ENCODE measurements at places on chromosomes 7 and 10.

GRCh38 chr7:143381427-143382125, 431 bp downstream of the ZYX start:
- DNase-seq, result no peak

DNA sequence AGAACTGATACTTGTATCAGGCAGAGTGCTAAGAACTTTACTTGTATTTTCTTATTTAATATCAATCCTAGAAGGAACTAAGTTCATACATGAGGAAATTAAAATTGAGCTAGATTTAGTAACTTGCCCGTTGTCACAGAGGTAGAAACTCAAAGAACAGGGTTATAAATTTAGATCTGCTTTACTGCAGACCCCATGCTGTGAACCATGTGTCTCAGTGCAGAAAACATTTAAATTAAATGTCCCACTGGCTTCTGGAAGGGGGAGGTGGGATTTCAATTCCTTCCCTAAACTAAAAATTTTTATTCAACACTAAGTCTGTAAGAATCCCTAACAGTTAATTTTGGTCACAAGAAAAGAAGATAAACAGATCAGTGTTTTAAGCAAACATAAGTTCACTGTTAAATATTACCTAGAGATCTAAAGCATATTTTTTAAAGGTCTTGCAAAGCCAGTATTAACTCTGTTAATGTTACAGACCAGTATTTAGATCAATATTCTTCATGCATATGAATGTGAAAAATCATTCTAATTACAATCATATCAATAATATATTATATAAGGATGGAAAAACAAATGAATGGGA, 23.1 kb downstream of the WASL start:
- DNase-seq, result no peak

DNA sequence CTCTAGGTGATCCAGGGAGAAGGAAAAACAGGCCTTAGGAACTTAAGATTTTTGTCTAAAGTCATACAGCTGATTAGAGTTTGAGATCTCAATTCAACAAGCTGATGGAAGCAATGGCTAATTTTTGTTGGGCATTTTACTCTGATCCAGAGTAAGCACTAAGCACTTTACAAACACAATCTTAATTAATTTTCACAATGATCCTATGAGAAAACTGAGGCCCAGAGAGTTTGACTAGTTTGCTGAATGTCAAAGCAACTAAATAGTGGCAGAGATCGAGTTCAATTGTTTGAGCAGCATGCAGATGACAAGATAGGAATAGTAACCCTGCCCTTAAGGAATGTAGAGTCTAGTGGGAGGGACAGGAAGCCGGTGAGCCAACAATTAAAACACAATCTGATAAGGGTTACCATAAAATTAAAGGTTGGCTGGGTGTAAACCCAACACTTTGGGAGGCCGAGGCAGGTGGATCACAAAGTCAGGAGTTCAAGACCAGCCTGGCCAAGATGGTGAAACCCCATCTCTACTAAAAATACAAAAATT, 13.5 kb upstream of the RPEL1 start:
- DNase-seq, result no peak

GRCh38 chr7:20113427-20114027, 103.7 kb downstream of the MACC1 start:
- no peak for DNase-seq

DNA sequence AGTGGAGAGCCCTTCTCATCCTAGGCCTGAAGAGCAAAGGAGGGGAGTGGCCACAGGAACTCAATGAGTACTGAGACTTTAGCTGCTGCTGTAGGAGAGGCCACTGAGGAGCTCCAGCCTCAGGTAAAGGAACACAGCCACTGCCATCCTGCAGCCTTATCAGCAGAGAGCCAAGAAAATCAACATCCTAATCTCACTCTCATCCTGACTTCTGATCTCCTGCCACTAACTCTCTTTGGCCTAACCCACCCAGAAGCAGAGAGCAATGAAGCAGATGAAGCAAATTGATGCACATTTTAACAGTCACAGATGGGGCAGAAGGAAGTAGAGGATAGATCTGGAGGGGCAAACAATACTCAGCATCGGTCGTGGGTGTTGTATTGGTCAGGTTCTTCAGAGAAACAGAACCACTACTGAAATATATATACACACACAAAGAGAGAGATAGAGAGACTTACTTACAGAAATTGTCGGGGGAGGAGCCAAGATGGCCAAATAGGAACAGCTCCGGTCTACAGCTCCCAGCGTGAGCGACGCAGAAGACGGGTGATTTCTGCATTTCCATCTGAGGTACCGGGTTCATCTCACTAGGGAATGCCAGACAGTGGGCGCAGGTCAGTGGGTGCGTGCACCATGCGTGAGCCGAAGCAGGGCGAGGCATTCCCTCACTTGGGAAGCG, 297.6 kb downstream of the MTERF1 start:
- no peak for DNase-seq

DNA sequence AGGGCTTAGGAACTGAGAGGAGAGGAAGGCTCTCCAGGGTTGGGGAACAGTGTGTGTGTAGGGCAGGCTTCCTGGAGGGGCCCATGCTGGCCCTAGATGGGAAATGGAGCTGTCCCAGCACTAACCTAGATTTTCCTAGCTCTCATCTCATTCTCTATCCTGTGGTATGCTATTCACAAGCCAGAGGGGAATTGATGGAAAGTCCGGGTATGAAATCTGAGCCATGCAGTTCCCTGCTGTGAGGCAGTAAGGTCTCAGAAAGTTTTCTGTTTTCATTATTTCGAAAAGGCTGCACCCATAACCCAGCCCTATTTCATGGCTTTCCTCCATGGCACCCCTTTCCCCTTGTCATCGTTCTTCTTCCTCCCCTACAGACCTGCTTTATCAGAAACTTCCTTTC, 220.3 kb downstream of the RPS24 start:
- no peak for DNase-seq

GRCh38 chr10:10818082-10818481, 199.6 kb upstream of the CELF2 start:
- DNase-seq, result no peak

DNA sequence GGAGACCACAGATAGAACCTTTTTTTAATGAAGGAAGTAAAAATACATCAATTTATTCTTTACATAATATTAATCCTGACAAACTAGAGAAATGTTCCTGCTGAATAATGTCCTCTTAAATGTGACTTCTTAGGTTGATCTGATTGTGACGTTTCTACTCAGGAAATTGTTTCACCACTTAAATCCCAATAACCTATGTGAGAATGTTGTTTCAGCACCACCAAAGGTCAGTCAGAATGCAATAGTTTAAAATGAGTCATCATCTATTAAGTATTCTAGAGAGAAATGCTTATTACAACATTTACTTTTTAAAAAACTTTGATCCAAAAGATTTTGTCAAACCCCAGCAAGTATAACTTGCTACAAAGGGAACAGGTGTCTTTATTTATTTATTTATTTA, 155.4 kb upstream of the CACNA2D1 start:
- DNase-seq, result no peak

DNA sequence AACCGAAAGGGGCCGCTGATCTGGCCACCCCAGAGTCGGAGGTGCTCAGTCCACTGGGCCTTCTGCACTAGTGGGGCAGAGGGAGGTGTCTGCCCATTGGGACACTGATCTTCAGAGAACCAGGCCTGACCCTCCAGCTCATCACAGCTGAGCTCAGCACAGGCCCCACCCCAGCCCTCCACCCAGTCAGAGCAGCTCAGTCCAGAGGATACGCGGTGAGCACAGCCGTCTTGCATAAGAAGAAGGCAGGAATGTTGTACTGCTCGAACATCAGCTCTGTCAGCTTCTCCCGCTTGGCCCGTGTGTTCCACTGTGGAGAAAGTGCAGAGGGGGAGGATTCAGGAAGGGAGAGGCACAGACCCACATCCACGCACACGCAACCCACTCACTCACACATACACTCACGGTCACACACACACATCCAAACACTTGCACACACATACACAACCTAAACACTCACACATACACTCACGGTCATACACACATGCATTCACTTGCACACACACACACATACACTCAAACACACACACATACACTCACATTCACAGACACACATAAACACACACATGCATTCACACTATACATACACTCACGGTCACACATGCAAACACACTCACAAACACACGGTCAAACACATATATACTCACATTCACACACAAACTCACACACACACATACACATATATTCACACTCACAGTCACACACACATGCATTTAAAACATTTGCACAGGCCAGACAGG, 6.3 kb downstream of the ACTL6B start:
- DNase-seq, result no peak

DNA sequence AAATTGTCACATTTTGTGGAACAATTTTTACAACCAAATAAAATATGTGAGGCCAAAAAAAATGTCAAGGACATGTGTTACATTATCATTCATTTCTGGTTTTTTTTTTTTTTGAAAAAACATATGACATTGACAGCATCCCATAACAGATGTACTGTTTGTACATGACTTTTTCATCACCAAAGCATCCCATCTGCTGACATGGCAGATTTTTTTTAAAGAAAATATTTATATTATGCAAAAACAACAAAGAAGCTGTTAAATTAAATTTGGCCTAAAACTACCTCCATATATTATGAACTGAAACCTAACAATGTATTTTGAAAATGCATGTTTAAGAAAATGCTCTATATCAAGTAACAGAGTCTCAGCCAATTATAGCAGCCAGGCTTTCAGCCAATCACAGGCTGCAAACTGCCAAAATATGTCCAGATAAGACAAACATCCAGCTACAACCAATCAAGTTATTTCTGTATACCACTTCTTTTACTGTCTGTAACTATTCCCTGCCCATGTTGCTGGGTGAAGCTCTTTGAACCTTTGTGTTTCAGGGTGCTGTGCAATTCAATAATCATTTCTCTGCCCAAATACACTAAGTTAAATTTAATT, 1111.8 kb downstream of the GRM8 start:
- no peak for DNase-seq

GRCh38 chr10:3067859-3068179, 471 bp downstream of the PFKP start:
- DNase-seq, result no peak

- DNase-seq, result no peak
Observed at GRCh38 chr7:74173074-74173473, 1.1 kb upstream of the EIF4H start.

- no peak for DNase-seq
Observed at GRCh38 chr7:141573511-141573910, 22.3 kb downstream of the AGK start.

GRCh38 chr7:117472335-117472734, 7.5 kb upstream of the CFTR start:
- no peak for DNase-seq

DNA sequence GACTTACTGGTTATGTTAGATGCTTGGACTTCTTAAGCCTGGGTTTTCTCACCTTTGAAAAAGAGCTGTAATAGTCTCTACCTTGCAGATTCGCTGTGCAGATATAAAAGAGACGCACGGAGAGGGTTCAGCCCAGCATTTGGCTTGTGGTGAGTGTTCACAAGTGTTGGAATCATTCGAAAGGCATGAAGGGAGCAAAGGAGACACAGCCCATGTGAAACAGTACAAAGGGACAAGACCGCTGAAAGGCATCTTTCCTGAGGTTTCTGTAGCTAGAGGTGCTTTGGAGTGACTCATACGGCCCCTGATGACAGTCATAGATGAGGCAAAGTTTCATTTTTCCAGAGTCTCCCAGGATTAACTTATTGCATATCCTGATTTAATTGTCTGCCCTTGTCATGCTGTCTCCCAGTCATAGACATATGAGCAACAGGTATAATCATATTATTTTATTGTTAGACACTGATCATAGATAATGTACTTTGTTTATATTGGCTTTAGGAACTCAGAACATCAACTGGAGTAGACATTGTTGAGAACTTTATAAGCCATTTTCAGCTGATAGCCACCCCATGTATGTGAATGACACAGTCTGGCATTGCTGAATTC, 171.1 kb downstream of the ADRA2A start:
- DNase-seq, result no peak

DNA sequence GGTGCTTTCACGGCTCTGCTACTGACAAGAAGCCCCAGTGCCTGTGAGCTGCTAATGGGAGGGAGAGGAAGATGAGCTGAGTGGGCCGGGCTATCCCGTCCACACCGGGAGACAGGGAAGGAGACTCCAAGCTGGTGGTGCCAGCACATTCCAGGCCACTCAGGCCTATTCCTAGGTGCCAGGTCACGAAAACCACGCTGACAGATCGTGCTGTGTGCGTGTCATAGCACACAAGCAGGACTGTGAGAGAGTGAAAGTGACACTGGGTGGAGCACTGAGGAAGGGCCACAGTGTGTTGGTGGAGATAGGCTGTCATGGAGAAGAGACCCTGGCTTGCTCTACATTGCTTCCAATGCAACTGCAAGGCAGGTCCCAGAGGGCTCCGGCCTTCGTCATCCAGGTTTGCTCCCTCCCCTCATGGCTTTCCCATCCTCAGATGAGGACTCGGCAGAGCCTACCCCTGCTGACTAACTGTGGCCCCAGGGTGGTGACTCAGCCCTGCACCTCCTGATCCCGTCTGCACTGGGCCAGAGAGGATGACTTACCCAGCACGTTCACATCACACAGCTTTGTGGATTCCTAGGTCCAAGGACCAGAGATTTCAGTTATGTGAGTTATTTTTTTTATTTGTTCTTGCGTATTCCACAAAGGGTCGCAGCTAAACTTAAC, 167.3 kb downstream of the EGFR start:
- no peak for DNase-seq

GRCh38 chr10:74437822-74438221, 286.8 kb downstream of the ADK start:
- DNase-seq, result no peak

- no peak for DNase-seq
Observed at GRCh38 chr7:141220263-141220880, 146.5 kb downstream of the TMEM178B start.

- no peak for DNase-seq
Observed at GRCh38 chr10:50542871-50543270, 80.9 kb downstream of the SGMS1 start.

- DNase-seq, result no peak
Observed at GRCh38 chr10:97774811-97775294, 3.1 kb upstream of the SFRP5 start.

DNA sequence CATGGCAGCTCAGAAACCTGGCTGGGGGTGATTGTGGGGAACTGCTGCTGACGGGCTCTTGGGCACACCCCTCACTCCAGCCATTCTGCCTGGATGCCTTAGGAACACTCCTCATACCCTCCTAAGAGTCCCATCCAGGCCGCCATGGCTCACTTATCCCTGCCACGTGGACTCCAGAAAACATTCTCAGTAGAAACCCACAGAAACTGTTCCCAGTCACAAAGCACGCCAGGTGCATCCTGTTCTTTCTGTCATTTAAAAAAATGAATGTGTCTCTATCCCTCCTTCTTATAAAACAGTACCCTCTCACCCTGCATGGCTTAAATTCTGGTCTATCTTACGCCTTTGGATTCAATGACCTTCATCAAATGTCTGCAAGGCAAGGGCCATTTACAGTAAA, 177.7 kb downstream of the CUX1 start:
- DNase-seq, result no peak

GRCh38 chr7:106057204-106057961, 54.7 kb downstream of the SYPL1 start:
- DNase-seq, result no peak

DNA sequence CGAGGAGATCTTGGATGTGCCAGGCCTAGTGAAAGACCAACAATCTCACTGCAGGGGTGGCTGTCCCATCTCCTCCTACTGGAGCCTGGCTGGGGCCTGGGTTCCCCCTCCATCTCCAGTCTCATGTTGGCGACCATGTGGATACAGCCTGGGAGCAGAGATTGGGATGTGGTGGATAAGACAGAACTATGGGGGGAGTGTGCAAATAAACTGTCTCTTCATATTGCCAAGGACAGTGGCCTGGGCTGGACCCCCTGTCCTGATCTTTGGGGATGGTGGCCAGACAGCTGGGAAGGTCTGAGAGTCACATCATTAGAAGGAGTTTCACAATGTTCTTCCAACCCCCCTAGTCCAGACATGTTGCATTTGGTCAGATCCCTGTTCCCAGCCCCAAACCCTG, 5.8 kb upstream of the MINDY4 start:
- no peak for DNase-seq
